Stimulated activated CD8-positive, alpha-beta memory T cell treated with anti-CD3 and anti-CD28 coated beads, Interleukin-15, amount 100 ng/mL, for 4 hours (primary cell): ENCODE measurements at places on chromosomes 3 and 15.

DNA sequence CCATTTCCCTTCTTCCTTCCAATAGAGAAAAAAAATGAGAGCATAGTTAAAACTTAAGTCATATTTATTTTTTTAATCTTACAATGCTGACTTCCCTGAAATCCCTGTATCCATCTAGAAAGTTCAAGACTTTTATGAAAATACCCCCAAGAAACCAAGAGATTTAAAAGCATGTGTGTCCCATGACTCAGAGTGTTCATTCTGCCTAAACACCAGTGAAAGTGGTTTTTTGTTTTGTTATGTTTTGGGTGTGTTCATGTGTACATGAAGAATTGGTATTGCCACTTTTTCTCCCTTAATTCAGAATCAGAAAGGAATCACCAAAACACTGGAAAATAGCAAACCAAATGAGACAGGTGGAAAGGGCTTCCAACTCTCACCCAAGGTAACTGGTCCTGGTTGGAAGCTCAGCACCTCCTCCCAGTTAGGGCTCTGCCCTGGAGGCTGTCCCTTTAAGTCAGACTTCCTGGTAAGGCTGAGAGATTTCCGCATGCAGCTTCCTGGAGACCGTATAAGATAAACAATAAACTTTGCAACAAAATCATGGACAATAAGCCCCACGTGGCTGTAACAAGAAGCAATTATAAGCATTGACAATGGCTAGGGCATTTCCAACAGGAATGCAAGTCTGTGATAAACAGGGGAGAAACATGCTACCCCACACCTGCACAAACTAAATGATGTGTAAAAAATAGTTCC lies 121.9 kb upstream of the ARHGEF3 start:
- no peak for DNase-seq

DNA sequence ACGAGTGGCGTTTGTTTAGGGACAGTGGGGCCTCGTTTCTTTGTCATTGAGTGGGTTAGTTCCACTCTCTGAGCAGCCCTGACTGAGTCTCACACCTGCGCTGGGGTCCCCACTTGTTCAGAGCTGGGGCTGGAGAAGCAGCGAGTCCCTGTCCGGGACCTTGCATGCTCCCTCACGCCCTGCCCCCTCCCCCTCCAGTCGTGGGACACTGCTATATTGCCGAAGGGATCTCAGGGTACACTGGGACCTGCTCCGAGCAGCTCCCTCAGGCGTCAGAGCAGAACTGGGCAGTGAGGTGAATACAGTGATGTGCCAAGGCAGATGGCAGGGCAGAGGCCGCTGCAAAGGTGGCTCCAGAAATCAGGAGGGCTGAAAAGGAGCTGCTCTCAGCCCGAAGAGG lies 59.9 kb upstream of the KLF13 start:
- no peak for DNase-seq

GRCh38 chr3:30811151-30811795 lies 83.2 kb downstream of the GADL1 start:
- DNase-seq, result no peak

DNA sequence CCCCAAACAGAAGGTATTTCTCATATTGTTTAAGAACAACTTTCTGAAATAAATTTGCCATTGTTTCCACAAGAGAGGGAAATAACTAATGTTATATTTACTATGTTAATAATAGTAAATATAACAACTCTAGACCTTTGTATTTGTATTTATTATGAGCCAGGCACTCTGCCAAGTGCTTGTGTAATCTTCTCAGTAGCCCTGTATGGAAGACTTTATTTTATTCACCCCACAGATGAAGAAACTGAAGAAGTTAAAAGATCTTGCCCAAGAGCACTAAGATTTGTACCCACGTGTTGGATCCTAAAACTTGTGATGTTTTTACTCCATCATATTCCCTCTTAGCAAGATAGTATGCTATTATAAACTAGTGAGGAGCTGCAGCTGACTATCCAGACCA lies 12.0 kb upstream of the GNB4 start:
- DNase-seq, result no peak
